Activated gamma-delta T cell (primary cell): ENCODE measurements at places on chromosomes 3 and 15.

GRCh38 chr3:184378651-184379357, 797 bp upstream of the THPO start:
- no peak for DNase-seq

DNA sequence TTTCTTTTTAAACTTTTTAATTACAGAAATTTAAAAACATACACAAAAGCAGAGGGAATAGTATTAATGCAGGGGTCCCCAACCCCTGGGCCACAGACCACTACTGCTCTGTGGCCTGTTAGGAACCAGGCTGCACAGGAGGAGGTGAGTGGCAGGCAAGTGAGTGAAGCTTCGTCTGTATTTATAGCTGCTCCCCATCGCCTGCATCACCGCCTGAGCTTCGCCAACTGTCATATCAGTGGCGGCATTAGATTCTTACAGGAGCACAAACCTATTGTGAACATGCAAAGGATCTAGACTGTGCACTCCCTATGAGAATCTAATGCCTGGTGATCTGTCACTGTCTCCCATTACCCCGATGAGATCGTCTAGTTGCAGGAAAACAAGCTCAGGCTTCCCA, 22.4 kb downstream of the CCR9 start:
- DNase-seq, result no peak

DNA sequence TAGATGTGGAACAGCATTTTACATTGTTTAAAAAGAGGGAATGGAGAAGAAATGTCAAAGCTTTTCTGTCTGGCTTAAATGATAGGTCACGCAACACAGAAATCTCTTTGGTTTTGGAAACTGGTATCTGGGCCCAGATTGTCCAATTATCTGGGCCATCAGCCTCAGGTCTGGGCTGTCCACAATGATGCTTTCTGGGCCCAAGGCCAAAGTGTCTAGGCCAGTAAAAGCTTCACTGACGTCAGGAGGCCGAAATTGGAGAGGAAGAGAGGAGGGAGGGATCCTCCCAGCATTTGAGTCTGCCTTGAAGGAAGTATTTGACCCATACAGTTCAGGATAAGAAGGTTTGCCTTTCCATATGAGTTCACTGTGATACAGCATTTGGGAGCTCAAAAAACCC, 60.7 kb upstream of the ALDH1A3 start:
- no peak for DNase-seq

DNA sequence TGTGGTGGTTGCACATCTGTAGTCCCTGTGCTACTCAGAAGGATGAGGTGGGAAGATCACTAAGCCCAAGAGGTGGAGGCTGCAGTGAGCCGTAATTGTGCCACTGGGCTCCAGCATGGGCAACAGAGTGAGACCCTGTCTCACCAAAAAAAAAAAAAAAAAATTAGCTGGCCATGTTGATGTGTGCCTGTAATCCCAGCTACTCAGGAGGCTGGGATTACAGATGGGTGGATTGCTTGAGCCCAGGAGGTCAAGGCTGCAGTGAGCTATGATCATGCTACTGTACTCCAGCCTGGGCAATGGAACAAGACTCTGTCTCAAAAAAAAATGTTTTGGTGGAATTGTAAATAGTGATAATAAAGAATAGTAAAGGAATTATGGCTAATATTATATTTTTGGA, 9.9 kb downstream of the ATRIP start:
- no peak for DNase-seq

GRCh38 chr3:100798012-100798411, 88.7 kb downstream of the TFG start:
- no peak for DNase-seq

DNA sequence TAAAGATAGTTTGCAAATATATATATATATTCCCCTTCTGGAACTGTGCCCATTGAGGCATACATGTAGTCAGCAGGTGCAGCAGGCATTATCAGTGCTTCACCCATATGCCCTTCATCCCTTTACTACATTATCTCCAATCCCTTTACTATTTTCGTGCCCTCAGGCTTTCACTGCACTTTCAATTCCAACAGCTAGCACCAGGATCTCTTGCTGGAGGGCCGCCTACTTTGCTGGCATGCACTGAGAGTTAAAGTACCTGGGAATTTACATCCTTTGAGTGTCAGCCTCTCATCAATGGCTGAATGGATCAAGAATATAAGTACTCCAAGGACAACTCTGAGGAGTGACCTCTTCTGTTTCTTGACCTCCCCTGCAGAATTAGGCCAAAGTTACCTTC, 222.1 kb upstream of the CFAP20DC start:
- no peak for DNase-seq
